ENCODE measurements at places on chromosomes 12 and 14. TPM values are rescaled to one million over a fixed set of nuclear protein-coding genes. Genes with fewer than 3 reads are reported as not detected.

CD163 gene
- not detected for total RNA-seq

IFNG-AS1 gene
- not detected for total RNA-seq

TPH2 gene
- total RNA-seq: not detected

SLC39A5 gene
- not detected for total RNA-seq

MANSC4 gene
- total RNA-seq: not detected

PLD4 gene
- total RNA-seq: not detected

PLEK2 gene
- total RNA-seq: 86.1 TPM

CNTN1 gene
- 33.2 TPM for total RNA-seq

GPRC5D gene
- not detected for total RNA-seq

SDR9C7 gene
- total RNA-seq: 5.1 TPM

OR4K17 gene
- total RNA-seq: not detected

ANO2 gene
- not detected for total RNA-seq
